ENCODE measurements at places on chromosomes 4 and X. TPM values are rescaled to one million over a fixed set of nuclear protein-coding genes. Genes with fewer than 3 reads are reported as not detected.

- DNase-seq: no peak
These were observed 318.5 kb downstream of the ARAP2 start for GRCh38 chr4:35925806-35926205.

GRCh38 chrX:136203438-136203837, 47.8 kb downstream of the MAP7D3 start:
- no peak for DNase-seq

DNA sequence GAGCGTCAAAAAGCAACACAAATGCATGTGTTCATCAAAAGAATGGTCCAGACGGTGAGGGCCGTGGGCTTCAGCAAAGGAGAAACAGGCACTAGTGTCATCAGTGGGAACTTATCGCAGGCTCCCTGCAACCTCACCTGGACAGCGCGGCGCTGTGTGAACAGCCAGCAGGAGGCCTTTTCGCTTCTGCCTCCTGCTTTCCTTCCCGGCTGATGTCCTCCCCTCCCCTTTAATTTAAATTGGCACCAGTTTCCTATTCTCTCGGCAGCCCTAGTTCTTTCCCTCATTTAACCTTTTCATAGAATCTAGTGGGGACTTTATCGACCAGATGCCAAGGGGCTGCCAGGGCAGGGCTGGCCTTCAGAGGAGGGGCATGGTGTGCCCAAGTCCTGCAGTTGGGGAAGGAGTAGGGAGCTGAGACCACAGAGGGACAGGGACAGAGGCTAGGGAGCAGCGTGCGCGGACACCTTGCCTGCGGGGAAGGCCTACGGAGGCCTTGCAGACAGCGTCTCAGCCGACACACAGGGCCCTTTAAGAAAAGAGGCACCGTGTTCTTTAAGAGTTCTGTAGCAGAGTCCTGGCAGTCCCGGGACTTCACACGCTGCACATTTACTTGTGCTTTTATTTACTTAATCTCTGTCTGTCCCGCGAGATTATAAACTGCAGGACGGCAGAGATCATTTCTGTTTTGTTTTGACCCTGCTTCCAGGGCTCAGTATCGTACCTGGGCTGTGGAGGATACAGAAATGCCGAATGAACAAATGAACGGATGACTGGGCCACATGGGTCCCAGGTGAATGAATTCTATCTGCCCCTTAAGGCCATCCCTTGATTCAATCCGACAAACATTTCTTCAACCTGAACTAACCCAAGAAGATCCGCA, 8.4 kb upstream of the SORBS2 start:
- no peak for DNase-seq

DNA sequence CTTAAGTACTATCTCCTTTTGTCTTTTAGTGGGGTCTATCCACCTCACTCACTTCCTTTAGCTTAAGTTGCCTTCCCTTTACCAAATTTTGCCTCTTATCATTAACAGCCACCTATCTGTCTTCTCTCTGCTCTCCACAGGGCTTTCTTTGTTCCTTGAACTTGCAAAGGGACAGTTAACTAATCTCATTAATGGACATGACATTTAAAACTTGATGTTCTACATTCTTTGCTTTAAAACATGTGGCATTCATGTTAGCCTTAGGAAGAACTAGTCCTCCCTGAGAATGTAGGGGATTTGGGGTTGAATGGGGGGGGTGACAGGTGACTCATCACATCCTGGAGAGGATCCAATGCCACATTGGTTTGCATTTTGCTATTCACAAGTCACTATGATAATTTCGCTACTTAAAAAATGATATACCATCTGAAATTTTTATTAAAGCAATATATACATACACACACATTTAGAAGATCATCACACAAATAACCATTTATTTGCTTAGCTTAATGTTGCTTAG, 41.0 kb upstream of the DMD start:
- no peak for DNase-seq

- DNase-seq: no peak
These were observed 48.1 kb downstream of the NPY1R start for GRCh38 chr4:163284304-163284703.

HS3ST1 gene
- 1.0 TPM for total RNA-seq

SSX4 gene
- not detected for total RNA-seq

ART3 gene
- 72.1 TPM for total RNA-seq

SMR3B gene
- total RNA-seq: not detected

ANXA3 gene
- 42.4 TPM for total RNA-seq
